GM10248 (cell line): ENCODE measurements at places on chromosomes 3 and 15.

DNA sequence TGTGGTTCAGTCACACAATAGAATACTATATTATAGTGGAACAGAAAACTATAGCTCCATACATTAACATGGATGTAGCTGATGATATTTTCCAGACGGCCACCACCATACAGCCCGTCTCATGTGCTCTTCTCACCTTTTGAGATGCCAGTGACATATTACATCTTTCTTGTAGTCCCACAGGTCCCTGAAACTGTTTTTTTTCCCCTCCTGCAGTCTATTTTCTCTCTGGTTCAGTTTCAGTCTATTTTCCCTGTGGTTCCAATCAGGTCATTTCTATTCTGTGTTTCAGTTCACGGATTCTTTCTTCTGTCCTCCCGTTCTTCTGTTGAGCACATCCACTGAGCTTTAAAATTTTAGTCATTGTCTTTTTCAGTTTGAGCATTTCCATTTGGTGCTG is 72.2 kb downstream of the PPCDC start:
- peak; percentile 50 for DNase-seq

- DNase-seq, result peak; percentile 31
Measured at GRCh38 chr15:95291898-95292472, 1038.5 kb upstream of the NR2F2 start.

DNA sequence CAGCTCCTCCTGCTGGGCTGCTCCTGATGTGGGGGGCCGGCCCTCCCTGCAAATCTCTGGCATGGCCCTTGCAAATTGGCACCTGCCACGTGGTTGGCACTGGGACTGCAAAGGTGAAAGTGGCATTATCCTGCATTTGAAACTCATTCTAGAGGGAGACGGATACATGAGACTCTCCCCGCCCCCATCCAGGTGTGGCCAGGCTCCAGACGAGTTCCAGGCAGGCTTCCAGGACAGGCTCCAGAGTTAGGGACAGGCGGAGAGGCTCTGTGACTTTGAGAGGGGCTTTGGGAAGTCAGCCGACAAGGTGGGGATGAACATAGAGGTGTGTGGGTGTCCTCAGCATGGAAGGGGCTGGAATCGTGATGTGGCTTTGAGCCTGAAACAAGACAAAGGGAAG is 178.5 kb downstream of the APBA2 start:
- no peak for DNase-seq

GRCh38 chr3:123261666-123262065 is 59.9 kb downstream of the SEC22A start:
- DNase-seq, result no peak

- DNase-seq, result no peak
Measured at GRCh38 chr3:6771171-6771570, 89.7 kb upstream of the GRM7 start.

DNA sequence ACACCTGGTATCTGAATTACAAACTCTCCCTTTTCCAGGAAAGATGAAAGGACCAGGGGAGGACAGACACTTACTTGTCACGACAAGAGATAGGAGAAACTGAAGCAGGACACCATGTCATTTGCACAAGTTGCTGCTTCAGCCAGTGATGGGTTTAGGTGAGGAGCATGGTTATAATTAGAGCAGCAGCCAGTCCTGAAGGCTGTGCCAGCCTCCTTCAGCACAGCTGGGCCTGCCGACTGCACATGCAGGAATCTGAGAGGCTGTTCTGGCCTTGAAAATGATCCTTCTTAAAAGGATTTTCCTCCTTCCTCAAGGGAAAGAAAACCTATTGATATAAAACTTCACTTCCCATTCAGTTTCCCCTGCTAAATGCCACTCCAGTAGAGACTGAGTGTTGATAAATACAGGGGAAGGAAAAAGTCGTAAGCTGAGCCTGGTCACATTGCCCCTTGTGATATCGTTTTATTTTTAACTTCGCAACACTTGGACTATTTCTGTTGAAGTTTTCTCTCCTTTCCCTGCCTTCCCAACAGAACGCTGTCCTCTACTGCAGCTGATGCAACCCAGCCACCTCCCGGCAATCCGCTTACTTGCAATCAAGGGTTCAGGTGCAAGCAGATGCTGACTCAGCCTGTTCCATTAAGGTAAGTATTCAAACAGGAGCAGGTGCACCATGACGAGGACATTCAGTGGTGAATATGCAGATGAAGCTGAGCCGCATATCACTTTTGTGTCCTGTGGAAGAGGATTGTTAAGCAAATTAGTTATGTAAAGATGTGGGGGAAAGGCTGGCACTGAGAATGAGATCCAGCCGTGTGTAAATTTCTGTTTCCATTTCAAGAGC is at the start of gene FBXO40:
TSS of gene FBXO40 (plus strand) at position 524 of the 847 bp plus-strand sequence. CDS start 27,197 bp downstream, outside the sequence.
- DNase-seq, result no peak

- DNase-seq, result no peak
Measured at GRCh38 chr3:178270838-178271237, 265.4 kb upstream of the KCNMB2 start.

DNA sequence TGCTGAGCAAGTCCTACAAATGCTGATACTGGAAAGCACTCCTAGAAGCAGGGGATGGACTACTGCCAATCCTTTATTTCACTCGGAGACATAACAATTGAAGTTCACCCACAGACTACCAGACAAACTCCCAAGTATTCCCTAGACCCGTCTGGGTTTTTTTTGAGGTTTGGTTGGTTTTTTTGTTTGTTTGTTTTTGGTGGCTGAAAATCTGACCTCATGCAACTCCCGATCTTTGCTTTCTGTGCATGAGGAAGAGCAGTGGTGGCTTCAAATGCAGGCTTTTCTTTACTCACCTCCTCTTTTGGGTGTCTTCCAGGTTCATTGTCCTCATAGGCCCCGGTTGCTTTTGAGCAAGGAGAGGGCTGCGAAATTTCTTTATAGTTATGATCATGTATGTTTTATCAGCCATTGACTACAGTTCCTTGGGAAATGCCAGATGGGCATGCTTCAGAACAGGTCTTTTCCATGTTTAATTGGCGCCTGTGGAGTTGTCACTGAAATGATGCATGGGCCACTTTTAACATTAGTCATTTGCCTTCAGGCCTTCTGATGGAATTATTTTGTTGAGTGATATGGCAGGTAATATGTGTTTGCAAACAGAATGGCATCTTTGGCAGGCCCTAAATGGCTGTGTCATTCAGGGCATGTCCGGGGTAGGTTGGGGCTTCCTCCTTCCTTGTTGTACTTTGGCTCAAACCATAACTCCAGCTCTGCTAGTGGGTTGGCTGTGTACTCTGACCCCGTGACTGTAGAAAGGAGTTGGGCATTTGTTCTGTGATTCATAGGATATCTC is 81.3 kb upstream of the ZBED2 start:
- no peak for DNase-seq

DNA sequence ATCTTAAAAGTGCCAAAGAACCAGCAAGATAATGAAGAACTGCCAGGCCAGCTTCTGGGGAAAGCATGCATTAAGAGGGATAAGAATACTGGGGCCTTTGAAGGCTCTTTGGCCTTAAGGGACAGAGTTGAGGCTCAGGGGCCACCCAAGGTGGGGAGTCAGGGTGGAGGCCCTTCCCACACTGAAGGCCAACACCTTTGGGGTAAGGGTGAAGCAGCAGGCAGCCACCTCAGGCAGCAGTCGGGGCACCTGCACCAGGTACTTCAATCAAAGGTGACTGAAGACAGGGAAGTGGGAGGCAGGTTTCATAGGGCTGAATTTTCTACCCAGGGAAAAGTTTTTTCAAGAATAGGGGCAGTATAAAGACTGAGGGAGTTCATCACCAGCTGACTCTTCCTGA is 87.7 kb upstream of the KLF13 start:
- DNase-seq, result no peak

- DNase-seq, result no peak
Measured at GRCh38 chr3:146464005-146464595, 5.3 kb downstream of the PLSCR2 start.

GRCh38 chr3:149448331-149448831 is 26.1 kb upstream of the TM4SF4 start:
- DNase-seq, result no peak

DNA sequence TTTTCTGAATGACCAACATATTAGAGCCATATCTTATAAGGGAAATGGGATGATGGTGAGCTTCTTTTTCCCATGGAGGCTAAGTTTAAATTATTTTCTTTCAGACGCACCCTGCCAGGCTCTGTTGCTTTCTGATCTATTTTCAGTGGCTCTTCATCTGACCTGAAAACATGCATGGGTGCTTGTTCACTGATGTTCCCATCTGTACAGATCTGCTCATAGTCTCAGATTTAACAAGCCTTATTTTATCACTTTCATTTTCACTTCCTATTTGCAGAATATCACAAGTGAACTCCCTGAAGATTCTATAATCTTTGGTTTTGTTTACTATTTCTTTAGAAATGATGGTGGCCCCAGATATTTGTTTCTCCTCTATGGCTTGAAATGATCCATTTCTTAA is 31.1 kb upstream of the SUCLG2 start:
- DNase-seq, result peak; percentile 41

DNA sequence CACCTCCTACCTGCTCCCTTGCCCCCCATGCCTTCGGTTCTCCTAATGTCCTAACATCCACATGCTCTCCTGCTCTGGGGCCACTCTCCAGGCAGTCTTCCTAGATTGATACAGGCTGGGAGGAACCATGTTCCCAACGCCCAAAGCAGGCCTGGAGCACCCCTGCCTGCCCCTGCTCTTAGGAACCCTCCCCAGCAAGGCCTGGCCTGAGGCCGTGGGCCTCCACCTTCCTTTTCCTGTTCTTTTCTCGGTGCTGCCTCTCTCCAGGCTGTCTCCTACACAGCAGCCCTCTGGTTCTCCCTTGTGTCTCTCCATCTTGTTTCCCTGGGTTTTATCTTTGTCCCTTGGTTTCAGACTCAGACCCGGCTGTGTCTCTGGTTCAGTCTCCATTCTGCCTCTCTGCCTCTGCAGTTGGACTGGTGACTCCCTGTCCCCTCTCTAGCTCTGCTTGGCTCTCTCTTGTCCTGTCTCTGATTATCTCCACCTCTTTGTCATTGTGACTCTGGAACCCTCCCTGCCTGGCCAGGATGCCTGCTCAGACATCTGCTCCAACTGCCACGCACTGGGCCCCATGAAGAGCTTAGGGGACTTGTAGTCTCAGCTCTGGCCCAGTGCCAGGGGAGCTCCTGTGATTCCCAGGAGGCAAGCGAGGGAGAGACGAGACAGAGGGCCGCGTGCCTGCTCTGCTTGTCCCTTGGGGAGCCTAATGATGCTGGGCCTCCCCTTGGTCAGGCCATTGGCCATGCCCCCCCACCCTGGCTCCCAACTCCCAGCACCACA is 26.0 kb upstream of the RPL29 start:
- no peak for DNase-seq

- no peak for DNase-seq
Measured at GRCh38 chr15:101368861-101369642, 74.0 kb upstream of the SNRPA1 start.

DNA sequence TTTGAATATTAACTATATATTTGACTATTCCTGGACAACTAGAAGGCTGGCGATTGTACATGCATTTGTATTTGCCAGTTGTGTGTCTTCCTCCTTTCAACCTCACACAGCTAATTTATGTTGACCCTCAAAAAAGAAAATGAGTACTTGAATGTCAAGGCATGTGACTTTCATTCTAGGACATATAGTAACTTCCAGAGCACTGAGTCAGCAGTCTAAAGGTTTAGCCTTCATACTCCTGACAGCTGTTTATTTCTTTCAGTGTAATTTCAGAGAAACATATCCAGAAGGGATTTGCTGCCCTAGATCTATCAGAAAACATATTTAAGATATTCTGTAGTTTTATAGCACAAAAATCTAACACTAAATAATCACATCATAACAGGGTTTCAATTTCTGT is 74.6 kb upstream of the GOLGA8J start:
- DNase-seq, result no peak

GRCh38 chr15:48796521-48796920 is 14.3 kb downstream of the CEP152 start:
- DNase-seq, result no peak

DNA sequence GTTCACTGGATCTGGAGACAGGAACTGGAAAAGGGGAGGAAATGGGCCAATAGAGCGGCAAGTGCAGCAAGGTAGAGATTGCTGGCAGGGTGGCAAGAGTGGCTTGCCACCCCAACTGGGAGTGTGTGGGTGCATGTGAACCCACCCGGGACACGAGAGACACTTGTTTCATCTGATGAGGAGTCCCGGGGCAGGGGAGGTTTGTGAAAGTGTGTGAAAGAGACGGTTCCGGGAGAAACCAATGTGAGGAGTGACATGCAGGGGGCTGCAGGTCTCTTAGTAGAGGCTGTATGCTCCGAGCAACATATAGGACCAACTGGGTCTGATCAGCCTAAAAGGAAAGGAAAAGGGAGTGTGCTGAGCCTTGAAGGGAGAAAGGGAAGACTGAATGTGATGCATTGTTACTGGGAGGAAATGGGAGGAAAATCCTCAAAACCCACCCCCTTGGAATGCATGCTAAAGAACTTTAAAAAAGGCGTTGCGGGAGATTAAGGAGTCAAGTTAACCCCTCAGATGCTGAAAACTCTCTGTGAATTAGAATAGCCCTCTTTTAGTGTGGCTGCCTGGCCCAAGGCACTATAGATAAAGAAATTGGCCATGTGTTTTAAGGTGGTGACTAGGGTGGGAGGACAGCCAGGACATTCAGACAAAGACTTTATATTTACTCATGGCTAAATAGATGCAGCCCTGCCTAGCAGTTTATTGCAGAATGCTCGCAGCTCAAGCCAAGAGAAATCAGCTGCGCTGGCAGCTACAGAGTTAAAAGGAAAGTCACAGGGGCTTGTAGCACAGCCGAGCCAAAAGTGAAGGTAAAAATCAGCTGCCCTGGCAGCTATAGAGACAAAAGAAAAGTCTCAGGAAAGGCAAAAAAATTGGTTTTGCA is 9.1 kb upstream of the SLC9C1 start:
- DNase-seq, result no peak

DNA sequence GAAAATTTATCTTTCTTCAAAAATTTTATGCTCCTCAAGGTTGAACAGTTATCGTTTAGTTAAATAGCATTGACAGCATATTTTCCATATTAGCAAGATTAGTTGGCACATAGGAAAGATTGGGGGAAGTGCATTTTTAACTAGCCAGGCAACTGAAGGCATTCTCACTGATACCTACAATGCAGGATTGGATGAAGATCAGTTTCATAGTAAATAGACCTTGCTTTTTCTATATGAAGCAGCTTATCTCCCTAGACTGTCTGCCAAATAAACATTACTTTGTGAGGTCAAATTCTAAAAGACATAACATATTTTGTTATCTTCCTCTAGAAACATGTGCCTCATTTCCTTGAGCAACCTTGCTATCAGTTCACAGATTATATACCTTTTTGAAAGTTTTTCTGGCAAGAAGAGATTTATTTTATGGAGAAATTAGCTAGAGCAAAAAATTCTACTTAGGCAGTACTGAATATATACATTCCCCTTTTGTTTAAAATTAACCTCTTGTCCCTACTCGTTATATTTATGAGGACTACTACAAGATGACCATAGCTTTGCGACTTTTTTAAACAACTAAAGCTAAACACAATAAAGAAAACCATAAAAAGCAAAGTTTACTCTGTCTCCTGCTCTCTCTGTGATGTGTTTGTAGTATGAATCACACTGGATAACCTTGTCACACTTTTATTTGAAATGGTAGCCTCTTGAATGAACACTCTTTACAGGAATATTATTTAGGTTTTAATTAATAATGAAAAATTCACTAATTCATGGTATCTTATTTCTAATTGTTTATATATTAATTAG is 654.9 kb upstream of the TBL1XR1 start:
- DNase-seq, result no peak

GRCh38 chr3:141386611-141387111 is 18.4 kb downstream of the ZBTB38 start:
- no peak for DNase-seq

- no peak for DNase-seq
Measured at GRCh38 chr3:39917065-39917773, 107.8 kb downstream of the MYRIP start.
